ENCODE measurements at places on chromosomes 13 and 19.

GRCh38 chr19:13957051-13957450, 4.7 kb downstream of the DCAF15 start:
- no peak for DNase-seq

DNA sequence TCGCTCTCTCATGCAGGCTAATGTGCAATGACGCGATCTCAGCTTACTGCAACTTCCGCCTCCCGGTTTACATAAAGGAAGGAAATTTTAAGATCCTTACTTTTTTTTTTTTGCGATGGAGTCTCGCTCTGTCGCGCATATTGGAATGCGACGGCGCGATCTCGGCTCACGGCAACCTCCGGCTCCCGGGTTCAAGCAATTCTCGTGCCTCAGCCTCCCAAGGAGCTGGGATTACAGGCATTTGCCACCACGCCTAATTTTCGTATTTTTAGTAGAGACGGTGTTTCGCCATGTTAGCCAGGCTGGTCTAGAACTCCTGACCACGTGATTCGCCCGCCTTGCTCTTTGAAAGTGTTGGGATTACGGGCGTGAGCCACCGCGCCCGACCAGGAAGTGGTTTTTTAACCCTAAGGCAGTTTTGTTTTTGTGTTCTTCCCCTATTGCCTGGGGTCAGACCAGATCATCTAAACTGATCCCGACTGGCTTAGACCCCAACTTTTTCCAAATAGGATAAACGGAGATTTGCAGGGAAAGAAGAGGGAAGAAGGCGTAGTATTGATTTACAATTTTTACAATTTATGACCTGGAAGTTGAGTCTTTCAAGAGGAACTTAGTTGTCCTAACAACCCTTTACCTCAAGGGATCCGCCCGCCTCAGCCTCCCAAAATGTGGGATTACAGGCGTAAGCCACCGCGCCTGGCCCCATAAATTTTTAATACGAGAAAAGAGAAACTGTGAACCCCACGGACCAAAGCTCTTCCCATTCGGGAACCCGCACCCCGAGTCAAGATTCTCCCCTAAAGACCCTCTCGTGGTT, 142.0 kb downstream of the ZNF737 start:
- peak; percentile 35 for DNase-seq

DNA sequence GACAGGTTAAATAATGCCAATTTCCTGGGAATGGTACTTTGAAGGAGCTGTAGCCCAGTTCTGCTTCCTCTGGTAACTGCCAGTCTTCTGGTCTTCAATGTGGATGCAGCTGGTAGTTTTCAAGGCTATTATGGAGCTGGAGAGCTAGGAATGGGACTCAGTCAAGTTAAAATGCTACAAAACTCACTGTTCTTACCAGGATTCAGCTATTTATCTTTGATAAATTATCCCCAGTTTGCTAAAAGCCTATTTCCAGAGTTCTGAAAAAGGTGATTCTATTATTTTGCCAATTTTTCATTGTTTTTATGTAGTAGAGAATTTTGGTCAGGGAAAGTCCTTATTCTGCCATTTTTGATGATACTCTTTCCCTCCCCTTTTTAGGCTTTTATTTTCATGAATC, 40.7 kb downstream of the GARRE1 start:
- DNase-seq: no peak

DNA sequence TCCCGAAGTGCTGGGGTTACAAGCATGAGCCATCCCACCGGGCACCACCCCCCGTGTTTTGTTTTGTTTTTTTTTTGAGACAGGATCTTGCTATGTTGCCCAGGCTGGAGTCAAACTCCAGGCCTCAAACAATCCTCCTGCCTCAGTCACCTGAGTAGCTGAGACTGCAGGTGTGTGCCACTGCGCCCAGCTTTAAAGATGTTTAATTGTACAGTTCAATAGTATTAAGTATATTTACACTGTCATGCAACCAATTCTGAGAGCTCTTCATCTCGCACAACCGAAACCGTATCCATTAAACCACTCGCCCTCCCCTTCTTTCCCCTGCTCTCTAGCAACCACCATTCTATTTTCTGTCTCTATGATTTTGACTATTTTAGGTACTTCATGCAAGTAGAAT, 15.6 kb downstream of the NUCB1 start:
- DNase-seq: no peak

DNA sequence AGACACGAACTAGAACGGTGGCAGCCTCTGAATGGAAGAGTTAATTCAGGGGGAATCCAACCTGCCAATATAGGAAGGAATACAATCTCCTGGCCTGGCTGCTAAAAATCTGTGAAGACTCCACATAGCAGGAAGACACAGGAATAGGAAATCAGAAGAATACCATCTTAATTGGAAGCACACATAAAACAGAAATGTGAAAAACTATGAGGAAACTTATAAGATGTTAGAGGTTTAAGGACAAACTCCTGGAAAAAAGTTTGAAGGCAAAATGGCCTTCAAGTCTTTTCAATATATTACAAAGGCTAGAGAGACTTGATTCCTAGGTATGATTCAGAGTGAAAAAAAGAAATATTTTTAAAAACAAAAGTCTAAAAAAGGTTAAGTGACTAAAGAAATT, 78.1 kb upstream of the FBXL3 start:
- no peak for DNase-seq

DNA sequence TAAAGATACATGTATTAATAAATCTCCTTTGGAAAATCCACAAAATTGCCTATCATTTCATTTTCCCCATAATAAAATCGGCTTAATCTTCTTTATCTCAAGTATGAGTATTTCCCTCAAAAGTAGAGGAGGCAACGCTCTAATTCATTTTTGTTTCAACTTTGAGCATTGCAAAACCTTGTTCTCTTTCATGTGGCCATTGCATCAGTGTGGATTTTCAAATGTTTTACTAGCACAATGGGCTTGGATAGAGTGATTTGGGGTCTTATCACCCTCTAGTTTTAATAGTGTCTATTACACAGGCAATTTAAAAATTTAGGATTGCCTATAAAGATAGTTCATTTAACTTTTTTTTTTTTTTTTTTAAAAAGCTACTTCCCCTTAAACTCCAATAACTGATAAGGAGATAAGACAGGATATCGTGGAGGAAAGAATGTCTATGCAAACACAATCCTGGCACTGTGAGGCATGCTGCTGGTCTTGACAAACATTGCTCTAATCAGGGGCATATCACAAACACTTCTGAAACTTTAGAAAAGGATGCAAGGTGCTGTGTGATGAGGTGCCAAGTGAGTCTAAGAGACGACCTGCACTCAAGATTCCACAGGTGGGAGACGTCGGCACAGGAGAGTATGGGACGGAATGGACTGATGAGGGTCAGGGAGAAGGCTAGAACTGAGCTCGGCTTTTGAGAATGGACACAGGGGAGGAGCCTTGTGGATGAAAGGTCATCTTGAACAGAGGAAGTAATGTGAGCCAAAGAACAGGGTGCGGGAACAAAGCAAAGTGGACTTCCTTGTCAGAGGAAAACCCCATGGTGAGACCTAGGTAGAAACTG, 199.7 kb downstream of the IRS2 start:
- no peak for DNase-seq

- no peak for DNase-seq
These were observed 7.7 kb upstream of the IRS2 start for GRCh38 chr13:109794095-109794494.

- DNase-seq: no peak
These were observed 21.2 kb upstream of the CEACAM6 start for GRCh38 chr19:41734156-41734555.

- no peak for DNase-seq
These were observed 204.4 kb downstream of the LACC1 start for GRCh38 chr13:44084146-44084545.

DNA sequence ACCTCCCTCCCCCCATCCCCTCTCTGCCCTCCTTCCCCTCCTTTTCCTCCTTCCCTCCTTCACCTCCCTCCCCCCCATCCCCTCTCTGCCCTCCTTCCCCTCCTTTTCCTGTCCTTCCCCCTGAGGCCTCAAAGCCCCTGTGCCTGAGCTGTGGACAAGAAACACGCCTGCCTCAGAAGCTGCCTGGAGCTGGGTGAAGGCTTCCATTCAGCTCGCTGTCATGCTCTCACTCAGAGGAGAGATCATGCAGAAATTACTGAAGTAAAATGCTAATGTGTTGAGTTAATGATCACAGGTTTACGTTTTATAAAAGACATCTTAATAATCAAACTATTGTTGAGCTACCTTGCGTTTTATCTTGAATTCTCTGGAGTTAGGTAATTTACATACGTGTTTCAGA, 114.5 kb downstream of the ATP11A start:
- no peak for DNase-seq

GRCh38 chr13:65629926-65630325, 1600.2 kb downstream of the PCDH9 start:
- no peak for DNase-seq

DNA sequence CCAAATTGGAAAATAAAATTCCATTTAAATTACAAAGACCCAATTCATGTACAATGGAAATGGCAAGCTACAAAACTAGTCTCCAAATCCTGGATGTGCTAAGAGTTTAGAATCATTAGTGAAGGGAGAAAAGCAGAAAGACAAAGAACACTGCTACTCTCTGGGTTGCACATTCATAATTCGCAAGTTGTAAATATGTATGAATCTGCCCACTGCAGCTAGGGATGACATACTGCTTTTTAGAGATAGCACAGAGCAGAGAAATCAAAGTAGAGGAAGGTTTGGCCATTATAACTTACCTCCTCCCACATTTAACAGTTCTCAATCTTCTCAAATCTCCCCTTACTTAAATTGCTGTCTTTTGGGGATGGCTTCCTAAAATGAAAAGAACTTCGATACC, 231.1 kb downstream of the ENOX1 start:
- no peak for DNase-seq

GRCh38 chr13:41267106-41267505, 3.7 kb upstream of the MTRF1 start:
- DNase-seq: no peak

DNA sequence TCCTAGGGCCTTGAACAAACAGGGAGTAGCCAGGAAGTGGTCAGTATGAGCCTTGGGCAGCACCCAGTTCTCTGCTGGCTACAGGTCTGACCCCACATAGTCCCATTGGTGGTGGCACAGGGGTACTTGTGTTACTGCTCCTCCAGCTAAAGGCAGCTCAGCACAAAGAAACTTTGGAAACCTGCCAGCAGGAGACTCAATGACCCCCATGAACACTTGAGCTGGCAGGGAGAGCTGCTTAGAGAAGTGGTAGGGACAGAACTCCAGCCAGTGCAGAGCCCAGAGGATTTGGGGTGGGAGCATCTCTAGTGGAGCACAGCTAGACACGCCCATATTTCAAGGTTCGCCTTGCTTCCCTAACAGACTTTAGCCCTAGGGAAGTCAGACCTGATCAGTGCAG, 10.4 kb upstream of the ZNF586 start:
- no peak for DNase-seq

GRCh38 chr19:41366089-41366488, 2.1 kb upstream of the B9D2 start:
- DNase-seq: no peak

- no peak for DNase-seq
These were observed 5.6 kb downstream of the KLK2 start for GRCh38 chr19:50878851-50879250.

DNA sequence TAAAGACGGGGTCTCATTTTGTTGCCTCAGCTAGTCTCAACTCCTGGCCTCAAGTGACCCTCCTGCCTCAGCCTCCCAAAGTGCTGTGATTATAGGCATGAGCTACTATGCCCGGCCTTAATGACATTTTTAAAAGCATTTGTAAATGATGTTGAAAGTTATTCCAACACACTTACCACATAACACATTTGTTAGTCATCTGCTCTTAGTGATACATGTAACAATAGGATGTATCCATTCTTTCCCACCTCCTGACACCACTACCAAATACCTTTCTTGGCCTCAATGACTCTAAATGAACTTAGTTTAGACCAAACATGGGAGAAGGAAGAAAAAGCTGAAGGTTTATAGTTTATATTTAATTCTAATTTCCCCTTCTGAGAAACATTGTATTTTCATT, 59.8 kb upstream of the MEDAG start:
- no peak for DNase-seq

- no peak for DNase-seq
These were observed 24.7 kb upstream of the GPR183 start for GRCh38 chr13:99331881-99332293.

DNA sequence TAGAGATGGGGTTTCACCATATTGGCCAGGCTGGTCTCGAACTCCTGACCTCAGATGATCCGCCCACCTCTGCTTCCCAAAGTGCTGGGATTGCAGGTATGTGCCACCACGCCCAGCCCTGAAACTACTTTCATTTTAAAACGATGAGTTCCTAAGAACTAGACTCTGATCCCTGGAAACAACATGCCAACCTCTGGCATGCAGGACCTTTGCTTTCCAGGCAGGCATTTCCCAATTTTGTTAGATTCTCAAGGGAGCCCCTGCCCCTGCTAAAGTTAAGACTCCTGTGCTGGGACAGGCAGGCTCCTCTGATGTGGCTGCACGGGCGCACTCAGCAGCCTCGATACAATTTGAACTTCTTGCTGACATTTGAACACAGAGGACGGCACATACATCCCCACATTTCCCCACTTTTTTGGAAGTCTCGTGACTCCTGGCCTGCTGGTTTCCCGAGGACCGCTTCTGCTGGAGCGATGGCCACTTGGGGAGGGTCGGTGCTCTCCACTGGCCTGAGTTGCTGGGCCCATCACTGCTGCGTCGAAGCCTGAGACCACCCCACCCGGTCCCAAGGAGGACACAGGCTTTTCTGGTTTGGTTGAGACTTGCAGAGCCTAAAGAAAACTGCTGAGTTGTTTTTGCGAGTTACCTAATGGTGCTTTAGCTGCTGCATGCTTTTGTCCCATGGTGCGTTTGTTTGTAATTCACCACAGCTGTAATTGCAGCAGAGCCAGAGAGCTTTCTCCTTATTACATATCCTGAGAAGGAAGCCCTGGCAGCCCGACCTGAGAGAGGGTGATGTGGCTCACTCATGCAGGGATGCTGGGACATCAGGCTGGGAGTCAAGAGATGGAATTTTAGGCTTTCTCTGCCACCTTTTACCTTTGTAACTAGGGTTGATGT, 8.2 kb downstream of the ATP11A start:
- no peak for DNase-seq

DNA sequence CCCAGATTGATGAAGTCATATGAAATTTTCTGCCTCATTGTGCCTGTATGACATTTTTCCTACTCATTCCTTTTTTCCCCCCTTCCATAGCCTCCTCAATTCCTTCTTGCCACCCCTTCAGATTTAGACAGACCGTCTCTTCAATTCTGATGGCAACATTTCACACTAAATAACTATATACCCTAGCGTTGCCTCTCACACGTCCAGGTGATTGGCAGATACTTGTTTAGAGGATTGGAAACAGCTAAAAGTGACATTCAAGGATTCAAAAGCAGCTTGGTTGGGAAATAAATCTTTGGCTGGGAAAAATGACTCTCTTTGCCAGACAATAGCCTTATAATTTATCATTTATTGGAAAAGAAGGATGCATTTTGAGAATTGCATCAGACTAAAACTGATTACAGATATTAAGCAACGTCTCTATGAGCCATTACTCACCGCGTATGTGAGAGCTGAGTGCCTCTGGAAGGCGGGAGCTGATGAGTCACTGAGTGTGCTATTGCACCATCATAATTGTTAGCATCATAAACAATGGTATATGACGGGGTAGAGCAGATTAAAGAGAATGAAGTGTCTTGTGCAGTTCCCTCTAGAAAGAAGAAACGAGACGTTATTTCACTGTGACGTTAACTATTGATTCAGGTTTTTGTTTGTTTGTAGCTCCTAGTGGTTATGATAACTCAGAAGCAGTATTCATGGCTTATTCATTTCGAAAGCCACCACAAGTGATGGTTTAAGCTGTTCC, 61.1 kb upstream of the FAM216B start:
- DNase-seq: no peak

Measured in activated CD4-positive, CD25-positive, alpha-beta regulatory T cell treated with anti-CD3 and anti-CD28 coated beads, Interleukin-2, amount 50 U/mL, for 72 hours (primary cell).